ENCODE measurements at places on chromosomes 16 and 17.

GRCh38 chr16:54418903-54419302 lies 132.3 kb upstream of the IRX3 start:
- peak; percentile 47 for DNase-seq

DNA sequence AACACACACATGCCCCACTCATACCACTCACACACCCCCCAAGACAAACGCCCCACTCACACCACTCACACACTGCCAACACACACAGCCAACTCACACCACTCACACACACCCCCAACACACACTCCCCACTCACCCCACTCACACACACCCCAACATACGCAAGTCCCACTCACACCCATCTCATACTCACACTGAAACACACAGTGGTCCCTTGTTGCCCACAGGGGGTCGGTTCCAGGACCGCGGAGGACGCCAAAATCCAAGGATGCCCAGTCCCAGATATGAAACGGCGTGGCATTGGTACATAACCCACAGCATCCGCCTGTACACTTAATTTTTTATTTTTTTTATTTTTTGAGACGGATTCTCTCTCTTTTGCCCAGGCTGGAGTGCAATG lies 20.9 kb downstream of the RNF213 start:
- no peak for DNase-seq

DNA sequence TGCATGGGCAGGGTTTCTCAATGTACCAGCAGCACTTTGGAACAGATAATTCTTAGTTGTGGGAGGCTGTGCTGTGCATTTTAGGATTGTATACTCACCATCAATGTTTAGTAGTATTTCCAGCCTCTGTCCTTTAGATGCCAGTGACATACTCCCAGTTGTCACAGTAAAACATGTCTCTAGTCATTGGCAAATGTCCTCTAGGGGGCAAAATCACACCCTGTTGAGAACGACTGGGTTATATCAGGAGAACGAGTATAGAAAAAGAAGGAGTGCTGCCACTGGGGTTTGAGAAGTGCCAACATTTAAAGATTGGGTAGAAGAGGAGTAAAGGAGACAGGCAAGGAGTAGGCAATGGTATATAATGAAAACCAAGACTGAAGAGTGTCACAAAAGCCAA lies 37.9 kb upstream of the SMIM36 start:
- peak; percentile 23 for DNase-seq

DNA sequence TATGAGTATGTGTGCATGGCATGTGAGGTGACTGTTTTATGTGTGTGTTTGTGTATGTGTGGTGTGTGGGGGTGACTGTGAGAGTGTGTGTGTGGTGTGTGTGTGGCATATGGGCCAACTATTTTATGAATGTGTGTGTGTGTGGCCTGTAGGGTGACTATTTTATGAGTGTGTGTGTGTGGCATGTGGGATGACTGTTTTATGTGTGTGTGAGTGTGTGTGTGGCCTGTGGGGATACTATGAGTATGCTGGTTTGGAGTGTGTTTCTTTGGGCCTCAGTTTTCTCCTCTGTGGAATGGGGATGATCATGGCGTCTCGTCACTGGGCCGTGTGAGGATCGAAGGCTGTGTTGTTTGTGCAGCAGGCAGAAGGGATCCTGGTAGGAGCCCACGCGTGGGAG lies 152.1 kb upstream of the PLCG2 start:
- no peak for DNase-seq

All from NCI-H774 (cell line).